Mesothelial cell of epicardium (in vitro differentiated cells): ENCODE measurements at places on chromosomes 13 and 19. TPM values are rescaled to one million over a fixed set of nuclear protein-coding genes. Genes with fewer than 3 reads are reported as not detected.

Gene PGLYRP1
- total RNA-seq: not detected in 3 replicates

GRCh38 chr19:17023805-17024204 is 2.8 kb downstream of the CPAMD8 start:
- H3K27ac ChIP-seq: no peak overlapping the region
- peaks cover 13% of the 10 kb centered on the region for H3K4me1 ChIP-seq
- H3K27me3 ChIP-seq: peaks cover 24% of the 10 kb centered on the region
- no peak for DNase-seq
- peaks cover 14% of the 10 kb centered on the region for H3K36me3 ChIP-seq

GRCh38 chr19:43318203-43318602 is 35.3 kb upstream of the CD177 start:
- no peaks in the 10 kb centered on the region for H3K4me1 ChIP-seq
- DNase-seq: no peak
- no peaks in the 10 kb centered on the region for H3K27me3 ChIP-seq
- H3K36me3 ChIP-seq: no peaks in the 10 kb centered on the region

DNA sequence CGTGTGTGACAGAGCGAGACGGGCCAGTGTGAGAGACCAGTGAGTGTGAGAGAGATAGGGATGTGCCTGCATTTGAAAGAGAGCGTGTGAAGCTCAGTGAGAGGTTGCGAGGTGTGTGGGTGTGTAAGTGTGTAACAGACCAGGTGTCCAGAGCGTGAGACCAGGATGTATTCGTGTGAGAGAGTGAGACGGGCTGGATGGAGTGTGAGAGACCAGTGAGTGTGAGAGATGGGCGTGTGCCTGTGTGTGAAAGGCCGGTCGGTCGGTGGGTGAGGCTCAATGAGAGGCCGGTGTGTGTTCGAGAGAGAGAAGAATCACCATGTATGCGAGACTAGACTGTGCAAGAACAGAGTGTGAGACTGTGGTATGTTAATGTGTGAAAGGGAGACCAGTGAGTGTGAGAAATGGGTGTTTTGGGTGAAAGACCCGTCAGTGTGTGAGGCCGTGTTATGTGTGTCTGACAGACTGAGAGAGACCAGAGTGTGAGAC is 679 bp downstream of the ZNF471 start:
- H3K4me1 ChIP-seq: no peaks in the 10 kb centered on the region
- H3K27ac ChIP-seq: no peak overlapping the region
- no peaks in the 10 kb centered on the region for H3K27me3 ChIP-seq

Gene KLK4
- total RNA-seq: not detected in 3 replicates

Gene AMER2
- 0.57 to 0.60 TPM (median 0.60 TPM) in 3 replicates for total RNA-seq

- no peak overlapping the region for H3K27ac ChIP-seq
- no peaks in the 10 kb centered on the region for H3K27me3 ChIP-seq
- H3K4me3 ChIP-seq: no peak overlapping the region
- no peak for DNase-seq
- peaks cover 30% of the 10 kb centered on the region for H3K36me3 ChIP-seq
- H3K4me1 ChIP-seq: peaks cover 6% of the 10 kb centered on the region
These were observed 9.6 kb downstream of the PLPPR3 start for GRCh38 chr19:812049-812746.

- H3K4me3 ChIP-seq: no peak overlapping the region
- peaks cover 34% of the 10 kb centered on the region for H3K4me1 ChIP-seq
- peaks cover 7% of the 10 kb centered on the region for H3K36me3 ChIP-seq
- no peaks in the 10 kb centered on the region for H3K27me3 ChIP-seq
- no peak for DNase-seq
These were observed 90.2 kb upstream of the CSNK1A1L start for GRCh38 chr13:37195621-37196020.

- no peak for DNase-seq
- H3K4me1 ChIP-seq: peaks cover 58% of the 10 kb centered on the region
- H3K4me3 ChIP-seq: no peak overlapping the region
- peak overlapping the region; percentile 51 for H3K27ac ChIP-seq
- no peaks in the 10 kb centered on the region for H3K27me3 ChIP-seq
These were observed 29.7 kb downstream of the EFNB2 start for GRCh38 chr13:106505732-106506131.

DNA sequence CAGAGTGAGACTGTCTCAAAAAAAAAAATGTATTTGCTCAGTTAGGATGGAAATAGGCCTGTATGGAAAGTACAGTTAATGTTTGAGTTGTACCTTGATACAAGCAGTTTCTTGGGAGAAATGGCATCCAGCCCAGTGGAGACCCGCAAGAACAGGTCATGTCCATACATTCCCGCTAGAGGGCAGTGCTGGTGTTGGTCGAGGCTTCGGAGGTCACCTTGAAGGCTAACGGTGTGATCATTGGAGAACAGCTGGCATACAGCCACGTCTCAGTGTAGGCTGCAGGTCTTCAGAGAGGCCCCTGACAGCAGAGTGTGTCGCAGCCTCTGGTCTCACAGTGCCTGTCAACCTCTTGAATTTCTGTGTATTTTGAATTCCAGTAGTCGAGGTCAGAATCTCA is 7.5 kb downstream of the ZNF610 start:
- H3K4me1 ChIP-seq: peaks cover 10% of the 10 kb centered on the region
- H3K27me3 ChIP-seq: no peaks in the 10 kb centered on the region
- H3K36me3 ChIP-seq: peaks cover 21% of the 10 kb centered on the region
- DNase-seq: peak; percentile 53

- H3K4me1 ChIP-seq: no peaks in the 10 kb centered on the region
- no peaks in the 10 kb centered on the region for H3K27me3 ChIP-seq
- no peak for DNase-seq
- H3K36me3 ChIP-seq: no peaks in the 10 kb centered on the region
These were observed 21.0 kb upstream of the TRIM13 start for GRCh38 chr13:49975826-49976225.

GRCh38 chr13:28239374-28239773 is 101.0 kb downstream of the PAN3 start:
- no peak for DNase-seq
- peaks cover 13% of the 10 kb centered on the region for H3K4me1 ChIP-seq
- H3K27me3 ChIP-seq: no peaks in the 10 kb centered on the region
- H3K27ac ChIP-seq: no peak overlapping the region
- H3K36me3 ChIP-seq: peaks cover 23% of the 10 kb centered on the region

DNA sequence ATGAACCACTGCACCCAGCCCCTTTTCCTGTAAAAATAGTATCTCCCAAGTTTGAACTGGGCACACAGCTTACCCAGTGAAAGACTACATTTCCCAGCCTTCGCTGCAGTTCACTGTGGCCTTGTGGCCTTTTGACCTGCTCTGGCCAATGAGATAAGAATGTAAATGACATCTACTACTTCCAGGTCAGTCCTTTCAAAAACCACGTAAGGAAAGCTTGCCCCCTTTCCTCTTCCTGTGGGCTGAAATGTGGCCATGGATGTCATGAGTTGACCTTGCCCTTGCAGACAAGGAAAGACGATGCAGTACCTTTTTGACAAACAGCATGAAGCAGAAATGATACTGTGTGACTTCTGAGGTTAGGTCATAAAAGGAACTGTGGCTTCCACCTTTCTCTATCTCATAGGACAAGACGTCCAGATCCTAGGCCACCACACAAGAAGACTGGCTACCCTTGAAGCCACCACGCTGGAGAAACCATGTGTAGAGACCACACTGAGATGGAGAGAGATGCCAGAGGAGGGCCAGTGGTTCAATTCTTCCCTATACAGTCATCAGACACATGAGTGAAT is 19.9 kb downstream of the ACER1 start:
- H3K36me3 ChIP-seq: no peaks in the 10 kb centered on the region
- H3K4me1 ChIP-seq: no peaks in the 10 kb centered on the region
- H3K27me3 ChIP-seq: peaks cover 3% of the 10 kb centered on the region
- no peak overlapping the region for H3K27ac ChIP-seq
- H3K4me3 ChIP-seq: no peak overlapping the region

DNA sequence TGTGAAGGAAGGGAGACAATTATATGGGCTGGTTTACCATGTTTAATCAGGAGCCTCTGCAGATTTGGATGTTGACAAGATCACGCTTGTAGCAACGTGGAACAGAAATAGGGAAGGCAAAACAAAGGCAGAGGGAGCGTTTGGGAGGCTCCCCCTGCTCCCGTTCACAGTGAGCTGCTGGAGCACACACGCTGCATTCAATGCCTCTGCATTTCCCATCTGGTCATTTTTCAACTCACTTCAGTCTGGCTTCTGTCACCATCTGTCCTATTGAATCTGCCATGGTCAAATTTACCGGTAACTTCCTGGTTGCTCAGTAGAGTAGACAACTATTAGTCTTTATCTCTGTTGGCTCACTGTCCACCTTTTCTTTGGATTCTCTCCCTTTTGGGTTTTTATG is 91.0 kb downstream of the NHLRC3 start:
- peaks cover 2% of the 10 kb centered on the region for H3K27me3 ChIP-seq
- DNase-seq: no peak
- H3K27ac ChIP-seq: no peak overlapping the region

GRCh38 chr13:31943591-31943990 is 88.0 kb upstream of the FRY start:
- no peak for DNase-seq
- no peaks in the 10 kb centered on the region for H3K27me3 ChIP-seq
- H3K36me3 ChIP-seq: no peaks in the 10 kb centered on the region

Gene MVB12A
- 53.5 to 57.2 TPM (median 54.5 TPM) in 3 replicates for total RNA-seq

Gene CD177
- not detected in 3 replicates for total RNA-seq

DNA sequence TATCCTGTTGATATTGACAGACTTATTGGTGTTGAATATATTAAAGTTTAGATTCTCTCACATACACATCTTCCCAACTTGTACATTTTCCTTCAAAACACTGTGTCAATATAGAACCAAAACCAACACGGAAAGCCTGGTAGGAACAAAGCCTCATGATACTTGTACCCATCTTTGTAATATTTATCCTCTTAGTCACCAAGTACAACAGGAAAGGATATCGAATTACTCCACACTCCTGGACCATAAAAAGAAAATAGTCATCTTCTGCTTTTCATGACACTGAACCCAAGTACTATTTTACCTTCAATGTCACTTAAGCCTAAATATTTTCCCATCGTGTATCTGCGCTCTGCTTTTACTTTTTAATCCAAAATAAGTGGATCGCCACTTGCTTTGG is 702.9 kb upstream of the PCDH9 start:
- peaks cover 30% of the 10 kb centered on the region for H3K4me1 ChIP-seq
- H3K27ac ChIP-seq: no peak overlapping the region
- peaks cover 14% of the 10 kb centered on the region for H3K36me3 ChIP-seq
- no peaks in the 10 kb centered on the region for H3K27me3 ChIP-seq

DNA sequence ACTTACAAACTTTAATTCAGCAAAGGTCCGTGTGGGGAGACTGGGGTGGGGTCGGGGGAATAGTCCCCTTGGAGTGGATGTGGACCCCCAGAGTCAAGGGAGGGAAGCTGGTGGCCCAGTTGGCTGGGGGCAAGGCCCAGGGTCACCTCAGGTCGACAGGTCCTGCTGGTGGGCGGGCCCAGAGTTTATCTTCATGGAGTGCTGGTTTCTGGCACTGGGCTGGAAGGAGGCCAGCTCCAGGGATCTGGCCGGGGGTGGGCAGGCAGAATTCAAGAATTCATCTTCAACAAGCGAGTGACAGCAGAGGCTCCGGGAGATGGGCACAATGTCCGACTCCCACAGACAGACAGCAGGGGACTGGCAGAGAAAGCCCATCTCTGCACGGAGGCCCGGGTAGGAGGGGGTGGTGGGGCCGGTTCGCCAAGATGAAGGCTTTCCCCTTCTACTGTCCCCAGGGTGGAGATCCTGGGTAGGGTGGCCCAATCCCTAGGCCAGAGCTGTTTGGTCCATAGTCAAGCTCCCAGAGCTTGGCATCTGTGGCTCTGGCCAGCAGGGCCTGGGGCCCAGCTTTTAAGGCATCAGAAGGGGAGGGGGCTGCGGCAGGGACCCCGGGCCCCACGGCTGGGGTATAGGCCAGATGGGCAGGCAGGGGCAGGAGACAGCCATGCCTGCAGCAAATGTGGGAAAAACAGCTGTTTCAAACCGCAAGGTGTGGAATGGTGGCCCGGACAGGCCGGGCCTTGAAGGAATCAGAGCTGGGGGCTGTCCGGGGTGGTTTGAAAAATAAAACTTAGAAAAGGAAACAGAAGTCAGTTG is 622 bp upstream of the FDX2 start:
- no peak for DNase-seq
- peaks cover 15% of the 10 kb centered on the region for H3K4me1 ChIP-seq
- peak overlapping the region; percentile 88 for H3K4me3 ChIP-seq
- H3K36me3 ChIP-seq: peaks cover 14% of the 10 kb centered on the region
- H3K27ac ChIP-seq: peak overlapping the region; percentile 84
- no peaks in the 10 kb centered on the region for H3K27me3 ChIP-seq
